Kasumi-1 (cell line): ENCODE measurements at places on chromosomes 11 and 22.

DNA sequence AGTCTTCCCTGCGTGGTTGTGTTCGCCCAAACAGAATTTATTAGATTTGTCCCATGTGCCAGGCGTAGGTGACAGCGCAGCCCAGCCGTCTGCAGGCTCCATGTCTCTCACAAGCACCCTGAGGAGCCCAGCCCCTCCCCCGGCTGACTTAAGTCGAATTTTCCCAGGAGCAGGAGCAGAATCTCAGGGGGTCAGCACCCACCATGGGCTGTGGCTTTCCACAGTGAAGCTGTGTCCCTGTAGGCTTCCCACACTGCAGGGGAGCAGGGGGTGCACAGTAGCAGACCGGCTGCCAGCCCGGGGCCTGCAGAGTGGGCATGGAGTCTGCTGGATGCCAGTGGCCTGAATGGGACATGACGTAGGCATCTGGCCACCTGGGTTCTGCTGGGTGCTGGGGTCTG is 16.0 kb downstream of the PARVG start:
- no peak for DNase-seq

DNA sequence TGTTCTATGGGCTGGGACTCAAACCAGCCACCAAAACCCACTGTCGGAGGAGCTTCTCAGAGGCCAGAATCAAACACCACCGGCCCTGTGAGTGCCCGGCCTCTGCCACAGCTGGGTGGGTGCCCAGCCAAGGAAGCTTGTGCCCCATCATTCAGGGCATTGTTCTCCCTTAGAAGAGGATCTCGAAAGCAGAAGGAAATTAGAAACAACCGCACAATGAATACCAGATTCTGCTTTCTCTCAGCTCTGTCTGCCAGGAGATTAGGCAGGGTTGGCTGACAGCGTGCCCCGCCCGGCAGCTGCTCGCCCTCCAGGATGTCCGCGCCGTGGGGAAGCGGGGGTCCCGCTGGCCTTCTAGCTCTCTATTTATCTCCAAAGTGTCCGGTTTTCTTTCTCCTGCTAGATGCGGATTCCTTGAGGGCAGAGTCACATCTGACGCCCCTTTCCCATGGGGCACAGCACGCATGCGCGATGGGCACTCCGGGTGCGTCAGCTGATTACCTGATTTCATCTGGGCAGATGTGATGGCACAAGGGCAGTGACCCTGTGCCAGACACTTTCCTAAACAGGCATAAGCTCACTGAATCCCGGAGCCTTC is 25.5 kb downstream of the SCGB1A1 start:
- DNase-seq: peak; percentile 25

DNA sequence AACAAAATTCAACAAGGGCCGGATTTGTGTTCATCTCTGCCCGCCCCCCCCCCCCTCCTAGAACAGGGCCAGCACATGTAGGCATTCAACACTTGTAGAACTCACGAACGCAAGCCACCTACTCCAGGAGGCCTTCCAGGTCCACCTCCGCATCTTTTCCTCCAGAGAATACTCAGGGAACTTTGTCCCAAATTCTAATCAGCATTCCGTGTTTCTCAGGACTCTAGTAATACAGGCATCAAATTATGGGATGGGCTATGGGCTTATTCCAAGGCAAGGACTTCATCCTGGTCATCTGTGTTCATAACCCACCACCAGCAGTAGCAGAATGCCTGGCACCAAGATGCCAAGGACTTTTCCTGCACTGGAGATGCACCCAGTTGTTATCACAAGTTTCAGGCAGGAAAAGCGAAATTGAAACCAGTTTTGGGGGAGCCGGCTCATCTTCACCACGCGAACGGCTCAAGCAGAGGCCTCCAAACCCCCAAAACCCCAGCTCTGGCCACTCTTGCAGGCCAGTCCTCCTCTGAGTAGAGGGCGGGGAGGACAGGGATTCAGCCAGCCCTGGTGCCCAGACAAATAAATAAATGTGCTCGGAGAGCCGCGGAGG is 462 bp downstream of the UBE2L6 start:
- DNase-seq: no peak

- no peak for DNase-seq
Observed at GRCh38 chr11:29214833-29215232, 802.0 kb downstream of the KCNA4 start.

DNA sequence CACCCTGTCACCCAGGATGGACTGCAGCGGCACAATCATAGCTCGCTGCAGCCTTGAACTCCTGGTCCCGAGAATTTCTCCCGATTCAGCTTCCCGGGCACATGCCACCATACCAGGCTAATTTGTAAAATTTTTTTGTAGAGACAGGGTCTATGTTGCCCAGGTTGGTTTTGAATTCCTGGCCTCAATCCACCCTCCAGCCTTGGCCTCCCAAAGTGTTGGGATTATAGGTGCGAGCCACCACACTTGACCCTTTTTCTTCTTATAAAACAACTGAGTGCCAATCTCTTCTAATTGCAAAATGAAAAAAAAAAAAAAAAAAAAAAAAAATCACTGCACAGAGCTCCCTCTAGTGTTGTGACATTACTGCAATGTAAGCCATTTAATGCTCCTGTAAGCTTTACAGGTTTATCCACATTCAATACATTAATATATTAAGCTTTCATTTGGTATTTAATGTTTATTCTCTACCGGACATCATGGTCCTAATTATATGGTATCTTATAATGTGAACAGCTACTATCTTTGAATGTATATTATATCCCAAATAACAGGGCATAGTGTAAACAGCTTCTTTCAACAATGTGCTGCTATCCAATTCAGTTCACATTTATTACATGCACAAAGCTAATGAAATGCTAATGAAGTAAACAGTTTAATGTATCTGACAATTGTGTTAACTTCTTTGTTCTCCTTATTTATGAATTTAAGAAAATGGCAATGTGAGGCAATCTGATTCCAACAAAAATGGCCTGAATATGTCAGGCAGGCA is 44.6 kb downstream of the COPB1 start:
- peak; percentile 12 for DNase-seq

DNA sequence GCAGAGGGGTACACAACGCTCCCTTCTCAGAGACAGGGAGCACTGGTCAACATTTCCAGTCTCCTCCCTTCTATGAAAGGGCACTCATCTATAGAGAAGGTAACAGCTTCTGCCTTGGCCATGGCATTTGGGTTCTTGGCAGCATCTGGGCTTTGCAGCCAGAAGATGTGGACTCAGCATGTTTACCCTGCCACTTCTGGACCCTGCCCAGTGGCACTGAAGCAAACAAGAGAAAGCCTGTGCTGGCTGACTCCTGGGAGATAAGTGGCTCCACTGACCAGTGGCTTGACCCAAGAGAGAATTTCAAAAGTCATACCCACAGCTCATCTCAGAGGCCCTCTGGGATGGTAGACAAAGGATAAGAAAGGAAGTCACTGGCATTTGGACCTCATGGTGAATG is 8.0 kb downstream of the CSNK2A3 start:
- DNase-seq: no peak

DNA sequence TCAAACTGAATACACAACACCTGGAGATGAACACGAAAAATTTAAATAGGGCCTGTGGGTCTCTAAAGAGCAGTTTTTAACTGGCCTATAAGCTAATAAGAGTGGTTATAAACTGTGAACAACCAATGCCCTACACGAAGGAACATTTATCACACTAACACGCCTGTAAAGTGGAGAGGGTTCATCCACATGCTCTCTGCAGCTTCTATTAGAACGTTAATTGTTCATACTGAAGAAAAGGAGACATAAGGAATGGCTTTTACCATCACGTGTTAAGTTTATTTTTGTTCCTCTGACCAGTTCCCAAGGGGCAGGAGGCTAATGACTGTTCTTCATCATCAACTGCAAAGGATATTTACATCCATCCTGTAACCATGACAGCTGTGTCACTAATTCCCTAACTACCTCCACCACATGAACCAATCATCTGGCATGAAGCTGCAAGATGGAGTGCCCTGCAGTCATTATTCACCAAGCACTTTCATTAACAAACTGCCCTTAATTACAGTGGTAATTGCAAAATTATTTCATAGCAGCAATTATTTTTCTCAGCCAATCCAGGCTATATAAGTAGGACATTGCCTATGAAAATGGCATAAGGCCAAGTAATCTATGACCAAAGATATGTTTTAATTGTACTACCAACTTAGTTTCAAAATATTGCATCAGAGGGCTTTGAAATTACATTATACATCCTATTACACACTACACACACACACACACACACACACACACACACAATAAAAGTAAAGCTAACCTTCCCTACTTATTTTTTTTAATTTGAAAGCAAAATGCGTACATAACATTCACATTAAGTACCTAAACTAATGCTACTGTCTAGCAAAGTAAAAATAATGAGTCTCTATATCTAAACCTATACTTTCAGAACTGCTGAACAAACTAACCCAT is 186.7 kb downstream of the CADM1 start:
- DNase-seq: no peak

DNA sequence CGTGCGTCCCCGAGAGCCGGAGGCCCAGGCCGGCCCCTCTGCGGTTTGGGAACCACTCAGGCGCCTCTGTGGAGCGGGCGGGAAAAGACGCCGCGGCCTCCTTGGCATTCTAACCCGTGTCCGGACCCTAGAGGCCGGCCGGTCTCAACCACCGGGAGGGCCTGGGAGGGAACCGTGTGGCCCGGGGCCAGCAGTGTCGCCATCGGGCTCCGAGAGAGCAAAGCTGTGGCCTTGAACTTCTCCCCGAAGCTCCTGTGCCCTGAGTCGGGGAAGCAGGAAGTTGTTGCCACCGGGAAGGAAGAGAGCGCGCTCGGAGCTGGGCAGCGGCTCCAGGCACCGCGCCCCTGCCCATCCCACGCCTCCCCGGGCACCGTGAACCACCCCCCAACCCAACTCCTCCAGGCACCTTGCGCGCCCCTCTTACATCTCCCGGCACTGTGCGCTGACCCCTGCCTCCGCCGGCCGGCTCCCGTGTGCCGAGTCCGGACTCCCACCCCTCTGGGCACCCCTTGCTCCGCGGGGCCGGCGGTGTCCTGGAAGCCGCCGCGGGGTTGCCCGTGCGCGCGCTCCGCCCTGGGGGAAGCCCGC is 80.0 kb upstream of the PPARA start:
- peak; percentile 31 for DNase-seq

DNA sequence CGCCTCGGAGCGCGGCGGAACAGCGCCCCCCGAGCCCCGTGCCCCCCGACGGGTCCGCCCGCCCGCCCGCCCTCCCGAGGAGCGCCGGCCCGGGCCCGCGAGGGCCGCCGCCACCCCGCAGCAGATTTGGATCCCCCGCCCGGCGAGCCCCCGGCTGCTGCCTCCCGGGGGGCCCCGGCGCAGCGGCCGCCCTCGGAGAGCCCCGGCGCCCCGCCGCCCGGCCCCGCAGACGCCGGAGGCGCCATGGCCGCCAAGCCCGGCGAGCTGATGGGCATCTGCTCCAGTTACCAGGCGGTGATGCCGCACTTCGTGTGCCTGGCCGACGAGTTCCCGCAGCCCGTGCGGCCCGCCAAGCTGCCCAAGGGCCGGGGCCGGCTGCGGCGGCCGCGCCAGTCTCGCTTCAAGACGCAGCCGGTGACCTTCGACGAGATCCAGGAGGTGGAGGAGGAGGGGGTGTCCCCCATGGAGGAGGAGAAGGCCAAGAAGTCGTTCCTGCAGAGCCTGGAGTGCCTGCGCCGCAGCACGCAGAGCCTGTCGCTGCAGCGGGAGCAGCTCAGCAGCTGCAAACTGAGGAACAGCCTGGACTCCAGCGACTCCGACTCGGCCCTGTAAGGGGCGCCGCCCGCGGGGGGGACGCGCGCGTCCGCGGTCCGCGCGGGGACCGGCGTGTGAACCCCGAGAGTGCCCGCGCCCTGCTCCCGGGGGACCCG is 380 bp downstream of the C11orf96 start:
- peak; percentile 12 for DNase-seq

DNA sequence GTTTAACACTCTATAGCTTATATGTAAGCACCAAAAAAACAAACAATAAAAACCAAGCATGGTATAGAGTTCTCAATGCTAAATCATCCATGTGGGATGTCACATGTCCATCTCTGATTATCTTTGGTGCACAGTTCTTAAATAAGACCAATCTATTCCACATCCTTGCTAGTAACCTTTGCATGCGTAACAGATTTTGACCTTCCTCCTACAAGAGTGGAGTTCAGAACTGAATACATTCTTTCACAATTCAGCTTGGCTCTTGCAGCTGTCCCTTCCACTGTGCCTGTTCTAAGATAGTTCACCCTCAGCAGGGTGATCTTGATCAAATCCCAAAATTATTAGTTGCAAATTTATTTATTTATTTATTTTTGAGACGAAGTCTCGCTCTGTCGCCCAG is 21.1 kb downstream of the PRR14L start:
- no peak for DNase-seq

DNA sequence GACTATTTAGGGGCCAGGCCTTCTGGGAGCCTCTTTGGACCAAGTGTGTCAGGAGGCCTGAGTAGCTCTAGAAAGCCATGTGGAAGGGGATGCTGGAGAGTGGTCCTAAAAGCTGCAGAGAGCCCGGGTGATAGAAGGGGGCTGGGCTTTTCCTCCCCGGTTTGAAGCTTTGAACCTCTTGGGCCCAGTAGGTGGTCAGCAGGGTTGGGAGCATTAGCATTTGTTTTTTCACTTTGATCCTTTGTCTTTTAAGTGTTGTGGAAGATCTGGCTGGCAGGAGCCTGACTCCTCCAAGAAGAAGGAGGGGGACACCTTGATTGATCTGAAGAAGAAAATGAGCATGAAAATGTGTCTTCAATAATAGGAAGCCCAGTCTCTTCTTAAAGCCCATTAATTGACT is 596.6 kb downstream of the INSC start:
- no peak for DNase-seq

DNA sequence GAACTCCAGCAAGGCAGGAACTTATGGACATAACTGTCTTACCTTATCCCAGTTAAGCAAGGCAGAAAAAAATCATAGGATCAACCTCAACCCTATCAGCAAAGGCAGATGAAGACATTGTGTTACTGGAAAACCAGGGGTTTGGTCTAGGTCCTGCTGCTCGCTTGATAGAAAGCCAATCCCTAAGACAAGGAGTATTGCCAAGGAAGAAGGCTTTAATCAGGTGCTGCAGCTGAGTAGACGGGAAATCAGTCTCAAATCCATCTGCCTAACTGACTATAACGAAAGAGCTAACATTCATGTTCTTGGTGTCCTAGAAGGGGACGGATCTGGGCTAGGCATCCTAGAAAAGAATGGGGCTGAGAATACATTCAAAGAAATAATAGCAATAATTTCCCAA is 1158.7 kb upstream of the CNTN5 start:
- no peak for DNase-seq

DNA sequence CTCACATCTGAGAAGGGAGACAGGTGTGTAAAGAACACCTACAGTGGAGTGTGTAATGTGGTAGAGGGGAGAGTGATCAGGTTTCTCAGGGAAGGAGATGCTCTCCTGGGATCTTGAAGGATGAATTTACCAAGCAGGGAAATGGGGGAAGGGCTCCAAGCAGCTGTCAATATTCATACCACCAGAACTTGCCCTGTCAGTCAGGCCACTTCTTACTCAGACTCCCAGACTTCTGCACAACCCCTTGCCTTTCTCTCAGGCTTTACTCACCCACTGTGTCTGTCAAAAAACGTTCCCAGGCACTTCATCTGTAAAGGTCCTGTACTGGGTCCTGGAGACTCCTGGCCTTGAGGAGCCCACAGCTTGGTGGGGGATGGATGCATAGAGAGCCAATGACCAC is 14.0 kb upstream of the FCHSD2 start:
- no peak for DNase-seq
